NCI-H526 treated with DMSO at 0.1 percent for 48 hours (cell line): ENCODE measurements at places on chromosomes 13 and 19.

GRCh38 chr19:40610396-40611064, 9.4 kb downstream of the LTBP4 start:
- no peak for DNase-seq

GRCh38 chr13:42821437-42821836, 40.1 kb downstream of the FAM216B start:
- DNase-seq = no peak

DNA sequence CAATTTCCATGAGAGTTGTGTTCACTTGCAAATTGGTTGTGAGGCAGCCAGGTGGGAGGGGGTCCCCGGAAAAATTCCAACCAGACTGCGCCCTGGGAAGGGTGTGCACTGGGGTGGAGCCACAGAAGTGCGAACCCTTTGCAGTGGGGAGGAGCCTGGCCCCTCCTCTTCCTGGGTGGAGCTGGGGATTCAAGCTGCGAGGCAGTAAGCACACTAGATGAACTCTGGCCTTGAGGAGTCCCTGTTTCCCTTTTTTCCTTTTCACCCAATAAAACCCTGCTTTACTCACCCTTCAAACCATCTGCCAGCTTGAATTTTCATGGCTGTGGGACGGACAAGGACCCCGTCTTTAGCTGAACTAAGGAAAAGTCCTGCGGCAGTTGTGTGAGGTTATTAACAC, 31.0 kb upstream of the MBNL2 start:
- DNase-seq = no peak

DNA sequence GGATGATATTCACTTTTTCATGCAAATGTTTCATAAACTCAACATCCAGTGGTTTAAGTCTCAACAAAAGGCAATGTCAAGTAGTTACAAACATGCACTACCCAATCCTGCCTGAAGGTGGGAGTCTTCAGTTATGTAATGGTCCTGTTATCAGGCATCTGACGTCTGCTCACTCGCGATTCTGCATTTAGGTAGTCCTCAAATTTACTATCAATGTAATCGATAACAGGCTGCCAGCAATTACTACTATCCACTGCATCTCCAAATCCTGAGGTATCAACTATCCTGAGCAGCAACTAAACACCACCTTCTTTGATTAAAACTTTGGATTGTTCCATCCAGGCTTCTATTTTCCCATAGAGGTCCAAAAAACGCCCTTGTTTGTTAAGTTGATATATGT, 51.2 kb downstream of the NLRP12 start:
- peak; percentile 64 for DNase-seq
